DMS53 (cell line): ENCODE measurements at places on chromosomes 11 and 22.

DNA sequence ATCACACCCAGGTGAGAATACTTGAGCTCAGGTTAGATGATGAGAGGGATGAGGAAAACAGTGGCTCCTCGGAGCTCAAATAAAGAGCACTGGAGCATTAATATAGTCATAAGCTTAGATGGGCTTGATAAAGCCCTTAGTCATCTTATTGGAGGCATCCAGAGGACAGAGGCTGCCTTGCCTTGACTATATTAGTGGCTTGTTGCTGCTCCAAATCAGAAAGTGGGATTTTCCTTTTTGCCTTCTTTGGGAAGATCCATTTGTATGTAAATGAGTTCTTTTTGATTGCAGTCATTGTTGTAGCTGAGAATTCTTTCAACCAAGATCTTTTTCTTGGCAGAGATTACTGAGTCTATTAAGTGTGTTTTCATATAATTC is 18.9 kb downstream of the ADM start:
- no peak for DNase-seq

- no peak for DNase-seq
Measured at GRCh38 chr11:60948250-60948649, 3.7 kb downstream of the SLC15A3 start.

- peak; percentile 58 for DNase-seq
Measured at GRCh38 chr11:103927535-103927934, 108.9 kb upstream of the DDI1 start.

- no peak for DNase-seq
Measured at GRCh38 chr11:82043316-82043715, 690.3 kb downstream of the FAM181B start.

GRCh38 chr11:117945047-117945810 is 16.0 kb upstream of the TMPRSS13 start:
- DNase-seq, result no peak

GRCh38 chr22:25774575-25775026 is 32.6 kb downstream of the MYO18B start:
- DNase-seq, result peak; percentile 2

DNA sequence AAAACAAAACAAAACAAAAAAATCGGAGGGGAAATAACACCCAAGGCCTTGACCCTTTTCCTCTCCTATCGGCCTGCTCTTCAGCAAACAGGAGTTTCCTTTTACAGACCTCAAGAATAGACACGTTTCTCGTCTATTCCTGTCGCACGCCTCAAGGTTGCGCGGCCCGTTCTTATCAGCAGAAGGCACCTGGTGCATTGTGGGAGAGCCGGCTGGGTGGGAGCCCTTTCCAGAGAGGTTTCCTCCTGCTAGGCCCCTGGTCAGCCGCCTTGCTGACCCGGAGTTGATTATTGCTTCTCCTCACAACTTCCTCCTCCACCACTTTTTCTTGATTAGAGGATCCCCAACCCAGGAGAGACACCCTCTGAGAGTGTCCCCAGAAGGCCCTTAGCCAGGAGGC is 497.3 kb downstream of the MIAT start:
- no peak for DNase-seq

DNA sequence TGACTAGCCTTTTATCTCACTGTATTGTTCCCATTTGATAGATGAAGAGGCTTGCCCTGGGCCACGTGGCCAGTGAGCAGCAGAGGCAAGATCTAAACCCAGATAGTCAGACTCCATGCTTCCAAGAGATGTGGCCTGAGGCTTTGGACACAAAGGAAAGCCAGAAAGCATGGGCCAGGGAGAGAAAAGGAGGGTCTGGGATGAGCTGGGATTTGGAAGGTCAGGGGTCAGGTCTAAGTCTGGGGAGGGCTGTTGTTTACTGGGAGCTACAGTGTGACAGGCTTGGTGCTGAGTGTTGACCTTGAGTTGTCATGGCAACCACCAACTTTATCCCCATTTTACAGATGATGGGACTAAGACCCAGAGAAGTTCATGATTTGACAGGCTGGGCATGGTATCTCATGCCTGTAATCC is 2.1 kb downstream of the SLC35E4 start:
- DNase-seq, result peak; percentile 2

- no peak for DNase-seq
Measured at GRCh38 chr22:25393121-25393805, 171.2 kb upstream of the GRK3 start.

- no peak for DNase-seq
Measured at GRCh38 chr11:110329445-110329844, 33.0 kb upstream of the RDX start.

GRCh38 chr22:37314315-37315074 is 32.2 kb downstream of the CYTH4 start:
- no peak for DNase-seq

DNA sequence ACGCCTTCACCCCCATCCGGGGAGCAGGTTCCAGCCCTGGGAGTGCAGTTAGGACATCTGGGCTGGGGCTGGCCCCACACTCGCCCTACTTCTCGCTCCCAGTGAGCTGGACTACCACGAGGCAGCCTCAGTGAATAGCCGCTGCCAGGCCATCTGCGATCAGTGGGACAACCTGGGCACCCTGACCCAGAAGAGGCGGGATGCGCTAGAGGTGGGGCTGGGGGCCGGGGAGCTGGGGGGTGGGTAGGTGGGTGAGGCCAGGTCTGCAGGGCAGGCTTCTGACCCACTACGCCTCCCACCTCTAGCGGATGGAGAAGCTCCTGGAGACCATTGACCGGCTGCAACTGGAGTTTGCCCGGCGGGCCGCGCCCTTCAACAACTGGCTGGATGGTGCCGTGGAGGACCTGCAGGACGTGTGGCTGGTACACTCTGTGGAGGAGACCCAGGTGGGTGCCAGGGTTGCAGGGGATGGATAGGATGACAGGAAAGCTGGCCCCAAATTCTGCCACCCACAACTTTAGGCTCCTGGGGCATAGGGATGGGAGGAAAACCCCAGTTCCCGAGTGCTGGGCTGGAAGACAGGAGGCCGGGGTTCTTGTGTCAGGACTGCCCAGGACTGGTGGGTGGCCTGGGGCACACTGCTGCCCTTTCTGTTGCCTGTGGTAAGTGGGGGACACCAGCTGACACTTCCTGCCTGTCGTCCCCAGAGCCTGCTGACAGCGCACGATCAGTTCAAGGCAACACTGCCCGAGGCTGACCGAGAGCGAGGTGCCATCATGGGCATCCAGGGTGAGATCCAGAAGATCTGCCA is 8.3 kb downstream of the CTSF start:
- no peak for DNase-seq

- peak; percentile 97 for DNase-seq
Measured at GRCh38 chr11:94455861-94456260, 37.8 kb downstream of the MRE11 start.

- DNase-seq, result no peak
Measured at GRCh38 chr11:128232588-128232987, 354.8 kb downstream of the ETS1 start.

- peak; percentile 41 for DNase-seq
Measured at GRCh38 chr22:32796865-32797573, 4.5 kb upstream of the TIMP3 start.

GRCh38 chr11:103659743-103660142 is 376.7 kb upstream of the DDI1 start:
- peak; percentile 42 for DNase-seq

DNA sequence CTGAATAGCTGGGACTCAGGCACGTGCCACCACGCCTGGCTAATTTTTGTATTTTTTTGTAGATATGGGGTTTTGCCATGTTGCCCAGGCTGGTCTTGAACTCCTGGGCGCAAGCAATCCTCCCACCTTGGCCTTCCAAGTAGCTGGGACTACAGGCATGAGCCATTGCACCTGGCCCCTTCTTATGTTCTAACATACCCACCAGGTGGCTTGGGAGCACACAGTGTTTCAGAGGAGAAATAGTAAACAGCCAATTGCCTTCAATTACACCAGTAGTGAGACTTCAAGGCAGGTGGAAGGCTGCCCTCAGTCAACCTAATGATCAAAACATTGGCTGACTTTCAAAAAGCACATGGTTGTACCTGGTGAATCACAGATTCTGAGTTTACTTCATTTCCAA is 167.2 kb downstream of the SWAP70 start:
- DNase-seq, result peak; percentile 27
